ENCODE measurements at places on chromosomes 11 and 22.

- DNase-seq = no peak
Measured at GRCh38 chr11:38667359-38667758, 2069.3 kb upstream of the RAG2 start.

- no peak for DNase-seq
Measured at GRCh38 chr22:44839061-44839460, 86.7 kb downstream of the ARHGAP8 start.

GRCh38 chr11:125293596-125293995 is 129.0 kb downstream of the PKNOX2 start:
- no peak for DNase-seq

GRCh38 chr22:37608477-37609239 is at the start of gene GGA1:
GGA1 (plus strand) TSS chr22:37608834; CDS start chr22:37608861, 27 bp downstream.
- DNase-seq = peak; percentile 99

DNA sequence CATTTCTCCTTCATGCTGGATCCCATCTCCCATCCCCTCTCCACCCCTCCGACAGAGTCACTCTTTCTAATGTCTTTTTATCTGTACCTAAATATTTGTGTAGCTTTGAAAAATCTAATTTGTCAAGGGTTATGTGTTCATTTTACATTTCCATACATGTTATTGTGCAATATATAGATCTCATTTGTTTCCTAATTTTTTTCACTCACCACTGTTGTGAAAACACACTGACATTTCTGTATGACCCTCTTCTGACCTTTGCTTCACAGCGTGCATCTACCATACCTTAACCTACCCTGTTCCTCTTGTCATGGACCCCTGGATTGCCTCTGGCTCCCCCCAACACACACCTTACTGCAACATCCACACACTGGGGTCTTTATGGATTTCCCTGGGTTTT is 942.9 kb downstream of the TBC1D22A start:
- DNase-seq = no peak

- DNase-seq = no peak
Measured at GRCh38 chr22:37690901-37691504, 4.9 kb downstream of the NOL12 start.

DNA sequence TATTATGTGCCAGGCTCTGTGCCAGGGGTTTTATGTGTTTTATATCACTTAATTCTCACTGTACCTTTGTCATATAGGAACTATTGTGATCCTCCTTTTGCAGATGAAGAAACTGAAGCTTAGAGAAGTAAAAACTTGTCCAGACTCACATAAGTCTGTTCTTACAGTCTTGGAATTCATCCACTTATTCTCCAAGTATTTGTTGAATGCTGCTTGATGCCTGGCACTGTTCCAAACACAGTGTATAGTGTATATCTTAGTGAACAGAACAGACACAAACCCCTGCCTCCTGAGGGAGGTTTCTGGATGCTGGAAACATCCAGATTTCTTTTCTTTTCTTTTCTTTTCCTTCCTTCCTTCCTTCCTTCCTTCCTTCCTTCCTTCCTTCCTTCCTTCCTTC is 29.0 kb upstream of the FGF3 start:
- DNase-seq = no peak

- DNase-seq = no peak
Measured at GRCh38 chr11:23320131-23320530, 459.9 kb upstream of the CCDC179 start.

GRCh38 chr11:2287091-2287490 is 14.6 kb downstream of the C11orf21 start:
- DNase-seq = no peak

- no peak for DNase-seq
Measured at GRCh38 chr11:128235426-128235825, 351.9 kb downstream of the ETS1 start.

DNA sequence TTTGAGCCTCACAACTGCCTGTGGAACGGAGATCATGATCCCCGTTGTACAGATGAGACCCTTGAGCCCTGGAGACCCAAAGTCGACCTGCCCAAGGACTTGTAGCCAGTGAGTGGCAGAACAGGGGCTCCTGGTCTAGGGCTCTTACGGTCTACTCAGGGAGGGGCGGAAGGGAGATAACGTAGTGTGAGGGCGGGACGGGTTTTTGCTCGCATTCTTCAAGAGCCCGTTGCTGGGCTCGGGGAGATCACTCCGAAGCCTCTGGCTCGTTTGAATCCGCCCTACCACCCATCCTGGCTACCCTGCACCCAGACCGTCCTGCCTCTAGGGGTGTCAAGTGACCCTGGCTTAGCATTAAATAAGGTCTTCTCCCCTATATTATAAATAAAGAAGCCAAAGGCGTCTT is 639 bp downstream of the CRY2 start:
- peak; percentile 42 for DNase-seq

- no peak for DNase-seq
Measured at GRCh38 chr11:95605271-95605940, 184.2 kb downstream of the FAM76B start.

DNA sequence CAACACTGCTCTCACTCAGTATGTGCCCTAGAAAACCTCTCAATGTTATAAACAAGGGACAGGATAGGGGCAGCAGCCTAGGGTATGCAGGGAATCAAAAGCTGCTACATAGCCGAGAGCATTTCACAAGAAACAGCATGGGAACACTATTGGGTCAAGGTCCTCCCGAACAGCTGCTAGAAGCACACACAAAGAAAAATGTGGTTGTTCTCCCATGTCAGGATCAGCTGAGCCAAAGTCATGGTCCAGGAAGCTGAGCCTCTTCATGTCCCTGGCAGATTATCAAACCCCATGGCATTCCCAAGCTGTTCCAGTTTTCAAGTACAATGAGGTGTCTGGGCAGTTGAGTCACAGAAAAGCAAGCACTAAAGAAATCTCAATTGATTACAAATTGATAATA is 21.0 kb upstream of the GDPD4 start:
- no peak for DNase-seq

DNA sequence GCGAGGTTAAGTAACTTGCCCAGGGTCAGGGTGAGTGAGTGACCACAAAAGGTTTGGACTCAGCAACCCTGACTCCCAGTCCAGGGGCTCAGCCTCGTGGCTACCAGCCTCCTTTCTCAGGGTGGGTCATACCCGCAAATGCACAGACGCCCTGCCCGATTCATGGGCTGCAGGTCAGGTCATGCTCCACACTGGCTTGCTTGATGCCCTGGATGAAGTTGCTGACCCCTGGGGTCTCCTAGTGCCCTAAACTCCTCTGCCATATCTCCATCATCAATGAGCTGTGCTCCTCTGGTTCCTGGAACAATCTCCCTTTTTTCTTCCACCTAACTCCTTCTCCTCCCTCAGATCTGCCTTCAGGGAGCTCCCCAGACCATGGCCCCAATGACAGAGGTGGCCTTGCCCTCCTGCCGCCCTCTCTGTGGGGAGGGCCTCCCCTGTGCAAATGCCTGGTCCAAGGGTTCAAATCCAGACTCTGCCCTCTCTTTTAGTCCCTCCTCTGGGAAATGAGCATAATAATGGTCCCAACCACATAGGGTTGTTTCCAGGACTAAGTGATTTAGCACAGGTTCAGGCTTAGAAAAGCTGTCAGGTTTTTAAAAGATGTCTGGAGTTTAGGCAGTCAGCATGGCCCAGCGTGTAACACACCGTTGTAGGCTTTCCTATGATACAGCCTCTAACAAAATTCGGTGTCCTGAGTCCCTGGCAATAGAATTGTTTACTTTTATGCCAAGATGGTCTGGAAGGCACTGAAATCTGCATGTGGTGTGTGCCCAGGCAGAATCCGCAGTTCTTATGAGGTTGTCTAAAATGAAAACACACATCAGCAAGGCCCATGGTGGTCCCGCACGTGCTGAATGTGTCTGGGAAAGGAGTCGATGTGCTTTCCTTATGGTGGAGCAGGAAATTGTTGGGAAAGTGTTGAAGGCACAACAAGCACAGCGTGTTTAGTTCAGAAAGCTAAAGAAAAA is 63.6 kb downstream of the CD82 start:
- DNase-seq = no peak

GRCh38 chr11:5324197-5324596 is at the start of gene OR51B2:
OR51B2 (minus strand) TSS chr11:5324297; CDS start chr11:5324297, 0 bp downstream.
- DNase-seq = no peak

GRCh38 chr11:44952082-44952481 is 1.4 kb upstream of the TP53I11 start:
- DNase-seq = no peak

DNA sequence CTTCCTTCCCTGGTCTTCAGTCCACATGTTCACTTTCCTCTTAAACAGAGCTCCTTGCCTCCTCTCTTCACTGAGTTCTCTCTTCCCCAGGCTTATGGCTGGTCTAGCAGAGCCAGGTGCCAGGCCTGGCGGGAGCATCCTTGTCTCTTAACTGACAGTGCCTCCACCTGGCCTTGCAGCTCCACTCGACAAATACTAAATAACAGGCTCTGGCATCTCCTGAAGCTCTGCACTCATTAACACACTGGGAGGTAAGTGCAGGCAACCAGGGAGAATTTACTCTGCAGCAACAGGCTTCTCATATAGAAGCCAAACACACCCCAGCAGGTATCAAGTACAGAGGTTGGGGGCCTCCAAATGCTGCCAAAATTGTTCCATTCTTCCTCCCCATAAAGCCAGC is 438.1 kb downstream of the SOX6 start:
- DNase-seq = no peak

DNA sequence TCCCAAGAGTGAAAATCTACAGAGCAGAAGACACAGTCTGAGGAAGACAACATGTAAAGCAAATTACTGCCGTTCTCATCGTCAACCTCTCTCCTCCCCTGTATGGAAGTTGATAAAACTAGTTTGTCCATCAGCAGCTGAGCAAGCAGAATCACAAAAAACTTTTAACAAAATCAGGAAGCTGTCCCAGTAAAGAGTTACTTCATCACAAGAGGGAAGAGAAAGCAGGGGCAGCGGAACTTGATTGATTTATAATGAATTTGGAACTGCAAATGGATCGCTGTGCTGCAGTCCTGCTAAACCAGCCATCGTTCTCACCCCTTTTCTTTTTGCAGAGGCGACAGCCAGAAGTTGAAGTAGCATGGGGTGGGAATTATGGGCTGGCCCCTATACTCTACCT is 13.7 kb upstream of the UCP3 start:
- no peak for DNase-seq

GRCh38 chr11:63663809-63664208 is 7.4 kb downstream of the ATL3 start:
- DNase-seq = no peak

GRCh38 chr11:115874843-115875242 is 370.6 kb upstream of the CADM1 start:
- no peak for DNase-seq

DNA sequence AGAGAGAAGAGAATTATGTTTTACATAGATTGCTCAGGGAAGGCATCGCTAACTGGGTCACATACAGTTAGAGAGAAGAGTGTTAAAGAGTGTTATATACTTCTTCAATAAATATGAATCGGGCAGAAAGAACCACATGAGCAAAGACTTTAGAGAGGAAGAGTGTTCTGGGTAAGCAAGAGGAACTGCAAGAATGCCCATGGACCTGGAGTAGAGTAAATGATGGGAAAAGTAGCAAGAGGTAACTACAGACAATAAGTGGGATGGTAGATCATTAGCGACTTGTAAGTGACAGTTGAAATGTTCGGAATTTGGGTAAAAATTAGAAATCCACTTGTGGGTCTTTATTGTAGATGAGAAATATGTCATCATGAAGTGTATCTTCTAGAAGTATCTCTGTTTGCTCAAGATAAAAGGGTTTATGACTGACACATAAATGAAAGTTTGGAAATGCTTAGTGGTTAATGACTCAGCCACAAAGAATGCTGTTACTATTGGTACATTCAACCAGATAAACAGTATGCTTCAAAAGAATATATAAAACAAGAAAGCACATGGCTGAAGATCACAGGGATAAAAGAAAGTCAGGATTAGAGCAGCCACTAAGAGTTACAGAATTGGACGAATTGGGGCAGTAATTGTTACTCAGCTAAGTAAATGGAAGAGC is 229.3 kb downstream of the CASP12 start:
- no peak for DNase-seq

DNA sequence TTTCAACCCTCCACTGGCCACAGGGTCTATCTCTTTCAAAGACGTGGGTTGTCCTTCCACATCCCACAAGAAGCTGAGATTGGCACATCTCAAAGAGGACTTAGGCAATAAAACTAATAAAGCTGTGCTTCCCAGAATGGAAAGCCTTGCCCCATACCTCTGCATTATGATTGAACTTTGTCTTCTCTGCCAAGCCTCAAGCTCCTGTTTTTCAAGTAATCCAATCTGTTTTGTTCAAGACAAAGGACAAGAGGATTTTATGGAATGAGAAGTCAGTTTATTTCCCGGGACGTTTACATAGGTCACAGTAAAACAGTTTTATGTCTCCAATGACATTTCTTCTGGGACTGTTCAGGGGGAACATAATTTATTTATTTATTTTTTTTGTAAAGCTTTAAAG is 108.4 kb downstream of the GALNT18 start:
- DNase-seq = no peak

DNA sequence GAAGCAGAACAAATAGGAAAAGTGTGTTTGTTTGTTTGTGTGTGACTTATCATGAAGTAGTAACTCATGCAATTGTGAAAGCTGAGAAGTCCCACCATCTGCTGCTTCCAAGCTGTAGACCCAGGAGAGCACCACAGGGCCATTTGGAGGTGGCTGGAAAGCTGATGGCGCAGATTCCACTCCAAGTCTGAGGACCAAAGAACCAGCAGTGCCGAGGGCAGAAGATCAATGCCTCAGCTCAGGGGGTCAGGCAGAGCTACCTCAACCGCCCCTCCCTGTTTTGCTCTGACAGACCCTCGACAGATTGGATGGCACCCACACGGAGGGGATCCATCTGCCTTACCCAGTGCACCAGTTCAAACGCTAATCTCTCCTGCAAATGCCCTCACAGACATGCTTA is 896.2 kb downstream of the BRD1 start:
- DNase-seq = peak; percentile 98

DNA sequence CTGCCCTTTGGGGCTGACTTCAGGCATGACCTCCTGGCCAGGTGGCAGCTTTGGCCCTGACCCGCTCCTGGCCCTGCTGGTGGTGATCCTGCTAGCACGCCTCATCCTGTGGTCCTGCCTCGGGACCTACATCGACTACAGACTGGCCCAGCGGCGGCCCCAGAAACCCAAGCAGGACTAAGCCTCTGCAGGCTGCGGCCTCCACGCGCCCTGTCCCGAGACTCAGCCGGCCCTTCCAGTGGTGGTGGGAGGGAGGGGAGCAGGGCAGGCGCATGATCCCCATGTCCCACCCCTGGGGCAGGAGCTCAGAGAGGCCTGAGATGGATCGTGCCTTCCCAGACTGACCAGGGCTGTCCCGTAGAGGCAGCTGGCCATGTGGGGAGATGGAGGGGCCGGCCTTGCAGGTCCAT is 2.1 kb downstream of the SMIM38 start:
- no peak for DNase-seq
